ENCODE measurements at places on chromosomes 5 and 9.

GRCh38 chr5:176947847-176948246 is 48.7 kb upstream of the HK3 start:
- no peak for DNase-seq

GRCh38 chr9:16671591-16672137 is 198.8 kb downstream of the BNC2 start:
- peak; percentile 72 for DNase-seq

- no peak for DNase-seq
These were observed 15.6 kb downstream of the FKBP15 start for GRCh38 chr9:113205432-113205831.

DNA sequence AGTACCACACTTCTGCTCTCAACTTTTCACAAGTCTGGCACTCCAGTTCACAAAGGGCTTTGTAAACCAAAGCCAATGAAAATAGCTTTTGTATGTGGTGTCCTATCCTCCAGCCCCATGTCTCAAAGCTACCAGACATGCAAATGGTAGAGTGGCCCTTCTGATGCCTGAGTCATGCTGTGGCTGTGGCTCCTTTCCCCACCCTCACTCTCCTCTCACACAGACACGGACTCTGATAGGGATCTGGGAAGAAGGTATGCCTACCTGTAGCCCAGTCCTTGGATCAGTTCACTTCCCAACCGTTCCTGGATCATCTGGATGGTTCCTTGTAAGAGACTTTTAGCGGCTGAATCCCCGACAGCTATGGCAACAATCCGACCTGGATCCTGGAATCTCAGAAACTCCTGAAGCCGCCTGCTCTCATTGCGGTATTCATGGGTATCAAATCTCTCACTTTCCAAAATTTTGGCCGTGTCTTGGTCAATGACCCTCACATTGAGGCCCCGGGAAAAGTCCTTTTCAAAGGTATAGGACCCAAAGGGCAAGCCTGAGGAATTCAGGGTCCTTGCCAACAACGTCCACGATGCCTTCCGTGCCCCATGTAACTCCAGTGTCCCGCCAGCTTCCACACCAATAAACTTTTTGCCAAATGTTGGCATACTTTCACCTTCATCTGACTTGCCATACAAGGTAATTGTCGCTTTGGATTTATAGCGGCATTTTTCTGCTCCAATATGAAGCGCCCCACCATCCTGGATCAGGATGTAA is 23.4 kb downstream of the CEMIP2 start:
- no peak for DNase-seq

- DNase-seq, result no peak
These were observed 8.0 kb upstream of the HNRNPAB start for GRCh38 chr5:178196281-178196812.

DNA sequence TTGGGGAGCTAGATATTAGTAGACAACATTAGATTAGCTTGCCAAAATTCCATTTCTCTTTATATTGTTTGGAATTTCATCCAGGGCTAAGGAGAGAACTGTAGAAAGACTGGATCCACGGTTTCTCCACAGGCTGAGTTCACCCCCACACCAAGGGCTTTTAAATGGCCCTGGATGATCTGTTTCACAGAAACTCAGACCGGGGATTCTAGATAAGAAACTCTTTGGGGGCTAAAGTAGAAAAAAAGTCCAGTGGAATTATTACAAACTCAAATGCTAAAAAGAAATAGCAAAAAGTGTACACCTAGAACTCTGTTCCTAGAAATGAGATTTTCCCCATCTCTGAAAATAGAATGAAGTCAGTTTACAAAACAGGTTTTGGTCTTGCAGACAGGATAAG is 80.9 kb downstream of the SUSD1 start:
- DNase-seq, result no peak

DNA sequence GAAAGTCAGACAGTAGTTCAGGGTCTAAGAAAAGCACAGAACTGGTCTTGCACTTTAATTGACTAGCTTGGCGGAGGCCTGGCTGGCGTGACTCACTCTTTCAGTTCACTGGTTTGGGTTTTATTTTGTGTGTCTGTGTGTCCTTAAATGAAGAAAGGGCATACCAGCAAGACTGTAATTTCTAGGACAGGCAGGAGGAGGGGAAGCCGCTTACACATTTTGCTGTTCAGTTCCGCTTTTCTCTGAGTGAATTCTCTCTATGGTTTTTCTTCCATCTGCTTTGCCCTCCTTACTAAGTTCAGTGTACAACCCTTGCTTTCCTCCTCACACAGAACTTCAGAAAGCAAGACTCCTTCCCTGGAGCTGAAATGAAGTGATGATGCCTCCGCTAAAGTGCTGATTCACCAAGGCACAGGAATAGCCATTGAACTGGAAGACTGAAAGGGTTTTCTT is 150.8 kb downstream of the MEF2C start:
- DNase-seq, result peak; percentile 19

DNA sequence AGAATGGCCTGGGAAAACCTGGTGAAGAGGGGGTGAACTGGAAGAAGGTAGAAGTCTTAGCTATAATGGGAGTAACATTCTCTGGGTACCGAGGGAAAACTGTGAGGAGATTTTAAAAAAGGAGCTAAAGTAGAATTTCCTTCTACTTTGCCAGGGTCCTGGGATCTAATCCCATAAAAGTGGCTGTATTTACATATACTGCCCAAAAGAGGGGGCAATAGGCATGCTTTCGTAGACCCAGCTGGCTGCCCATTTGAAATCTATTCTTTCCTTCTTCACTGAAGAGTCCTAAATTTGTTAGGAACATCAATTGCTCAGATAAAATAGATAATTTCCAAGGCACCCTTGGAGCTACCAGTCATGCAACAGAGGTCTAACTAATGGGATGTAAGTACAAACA is 159.2 kb downstream of the CDC42SE2 start:
- peak; percentile 44 for DNase-seq

GRCh38 chr5:108101821-108102220 is 280.1 kb downstream of the FBXL17 start:
- DNase-seq, result no peak

DNA sequence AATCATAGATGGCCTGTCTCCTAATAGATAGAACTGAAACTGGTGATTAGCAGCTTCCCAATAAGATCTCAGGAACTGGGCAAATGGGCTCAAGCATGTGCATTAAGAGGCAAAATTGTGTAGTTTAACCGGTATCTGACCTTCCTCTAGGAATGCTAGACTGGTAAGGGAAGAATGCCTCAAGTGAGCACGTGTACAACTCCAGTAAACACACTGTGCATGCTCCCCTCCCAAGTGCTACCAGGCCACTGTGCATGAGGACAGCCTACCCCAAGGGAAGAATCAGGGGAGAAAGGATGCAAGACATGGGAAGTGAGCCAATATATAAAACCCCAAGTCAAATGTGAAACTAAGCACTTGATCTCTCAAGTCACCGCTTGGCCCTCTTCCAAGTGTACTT is 1157.4 kb upstream of the CDH18 start:
- no peak for DNase-seq

GRCh38 chr9:34686231-34686630 is 4.8 kb downstream of the CCL19 start:
- no peak for DNase-seq

DNA sequence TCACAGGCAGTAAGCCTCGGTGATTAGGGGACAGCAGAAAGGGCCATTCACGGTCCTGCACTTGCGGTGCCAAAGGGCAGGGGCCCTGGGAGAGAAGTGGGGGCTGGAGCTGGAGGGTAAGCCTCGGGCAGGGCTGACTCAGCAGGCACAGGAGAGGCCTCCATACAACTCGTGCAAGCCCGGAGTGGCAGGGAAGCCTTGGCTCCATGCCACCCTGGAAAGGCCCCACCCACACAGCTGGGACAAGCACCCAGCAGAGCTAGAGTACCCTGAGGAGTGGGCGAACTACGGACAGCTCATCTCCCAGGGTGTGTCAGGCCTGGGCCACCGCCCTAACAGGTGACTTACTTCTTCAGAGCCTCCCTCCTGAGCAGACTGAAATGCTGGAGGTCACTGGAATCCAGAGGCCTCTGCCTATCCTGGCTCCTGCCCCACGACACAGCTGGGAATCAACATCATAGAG is 5.6 kb upstream of the CAMK2A start:
- peak; percentile 79 for DNase-seq

DNA sequence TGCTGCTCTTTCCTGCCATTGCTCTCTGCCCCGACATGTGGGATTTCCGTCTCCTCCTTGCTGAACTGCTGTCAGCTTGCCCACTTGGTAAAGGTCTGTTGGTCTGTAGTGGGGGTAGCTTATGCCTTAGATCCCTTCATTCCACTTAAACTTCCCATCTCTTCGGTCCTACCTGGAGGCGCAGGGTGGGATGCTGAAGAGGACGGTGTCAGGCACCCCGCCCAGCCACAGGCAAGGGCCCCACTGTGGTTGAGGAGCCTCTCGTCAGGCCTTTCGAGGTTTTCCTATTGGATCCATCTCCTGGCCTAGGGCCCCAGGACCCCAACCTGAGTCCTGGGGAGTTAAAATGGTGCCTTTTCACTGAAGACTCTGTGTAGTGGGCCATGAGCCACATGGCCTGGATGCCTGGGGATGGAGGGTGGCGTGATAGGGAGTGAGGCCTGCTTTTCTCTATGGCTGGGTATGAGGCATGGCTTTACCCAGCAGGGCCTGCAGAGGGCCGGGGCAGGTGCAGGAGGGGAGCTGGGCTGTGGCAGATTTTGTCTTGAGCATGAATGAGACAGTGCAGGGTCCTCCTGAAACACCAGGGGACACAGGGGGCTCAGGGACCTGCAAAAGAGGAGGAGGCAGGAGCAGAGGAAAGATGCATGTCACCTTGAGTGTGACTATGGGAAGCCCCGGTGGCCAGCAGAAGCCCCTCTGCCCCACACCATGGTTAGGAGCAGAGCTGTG is 25.8 kb upstream of the RNF130 start:
- DNase-seq, result no peak

DNA sequence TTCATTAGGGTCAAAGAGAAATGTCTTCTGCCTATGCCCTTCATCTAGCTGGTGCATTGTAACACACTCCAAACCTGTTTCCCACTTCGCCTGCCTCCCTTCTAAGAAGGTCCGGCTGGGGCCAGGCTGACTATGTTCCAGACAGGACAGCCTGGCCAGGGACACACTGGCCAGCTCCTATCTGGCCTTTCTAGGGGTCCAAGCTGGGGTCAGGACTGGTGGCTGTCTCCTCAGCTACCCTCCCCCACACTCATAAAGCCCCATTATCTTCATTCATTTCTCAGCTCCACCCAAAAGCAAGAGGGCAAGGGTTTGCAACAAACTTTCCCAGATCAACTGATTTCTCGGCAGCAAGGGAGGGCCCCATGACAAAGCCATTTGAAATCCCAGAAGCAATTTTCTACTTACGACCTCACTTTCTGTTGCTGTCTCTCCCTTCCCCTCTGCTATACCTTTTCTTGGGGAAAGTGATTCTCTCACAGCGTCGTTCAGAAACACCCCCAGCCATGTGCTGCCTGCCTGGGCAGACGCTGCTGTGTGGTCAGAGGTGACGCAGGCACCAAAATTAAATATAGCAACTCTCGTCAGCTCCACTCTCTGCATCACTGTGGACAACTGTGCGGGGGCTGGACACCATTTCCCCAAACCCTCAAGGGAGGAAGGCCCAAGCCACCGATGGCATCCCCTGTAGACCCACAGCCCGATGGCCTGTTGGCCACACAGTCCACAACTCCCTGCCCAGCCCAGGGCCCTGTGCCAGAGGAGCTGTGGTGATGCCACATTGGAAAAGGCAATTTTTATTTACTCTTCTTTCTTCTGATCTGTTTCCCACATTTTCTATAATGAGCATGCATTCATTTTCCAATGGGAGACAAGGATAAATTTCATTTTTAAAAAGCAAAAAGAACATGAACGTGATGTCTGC is 6.1 kb downstream of the IL13 start:
- DNase-seq, result peak; percentile 28

Data from fibroblast of villous mesenchyme (primary cell).